ENCODE measurements at places on chromosomes 2 and 18.

- DNase-seq = no peak
Measured at GRCh38 chr2:202945497-202945896, 33.4 kb downstream of the CARF start.

DNA sequence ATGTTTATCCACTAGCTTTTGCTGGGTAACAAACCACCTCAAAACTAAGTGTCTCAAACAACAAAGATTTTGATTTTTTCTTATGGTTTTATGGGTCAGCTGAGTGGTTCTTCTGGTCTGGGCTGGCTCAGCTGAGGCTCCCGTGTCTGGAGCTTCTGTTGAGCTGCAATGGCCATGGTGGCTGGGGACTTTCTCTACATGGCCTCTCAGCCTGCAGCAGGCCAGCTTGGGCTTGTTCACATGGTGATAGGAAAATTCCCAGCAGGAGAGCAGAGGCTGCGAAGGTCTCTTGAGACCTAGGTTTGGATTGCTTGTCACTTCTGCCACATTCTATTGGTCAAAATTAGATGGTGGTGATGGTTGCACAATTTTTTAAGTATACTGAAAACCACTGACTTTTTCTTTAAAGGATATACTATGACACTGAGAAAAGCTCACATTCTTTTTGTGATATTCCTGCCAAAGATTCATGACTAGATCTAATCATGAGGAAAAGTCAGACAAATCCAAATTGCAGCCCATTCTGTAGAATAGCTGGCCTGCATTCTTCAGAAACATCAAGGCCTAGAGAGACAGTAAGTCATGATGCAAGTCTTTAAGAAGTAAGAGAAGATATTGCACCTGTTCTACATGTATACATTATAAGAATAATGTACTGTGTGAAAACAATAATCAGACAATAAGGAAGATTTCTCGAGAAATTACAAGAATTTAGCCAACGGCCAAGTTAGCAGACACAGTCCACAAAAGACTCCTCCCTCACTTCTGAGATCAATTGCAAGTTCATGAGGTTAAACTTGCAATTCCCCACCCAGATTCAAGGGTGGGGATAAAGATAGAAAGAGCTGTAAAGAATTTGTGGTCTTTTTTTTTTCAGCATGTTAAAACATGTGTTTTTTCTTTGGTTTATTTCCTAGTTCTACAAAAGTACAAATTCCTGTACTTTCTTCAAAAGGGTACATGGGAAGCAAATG, 35.0 kb upstream of the IL1R2 start:
- no peak for DNase-seq

- no peak for DNase-seq
Measured at GRCh38 chr2:215601990-215602721, 166.3 kb upstream of the FN1 start.

DNA sequence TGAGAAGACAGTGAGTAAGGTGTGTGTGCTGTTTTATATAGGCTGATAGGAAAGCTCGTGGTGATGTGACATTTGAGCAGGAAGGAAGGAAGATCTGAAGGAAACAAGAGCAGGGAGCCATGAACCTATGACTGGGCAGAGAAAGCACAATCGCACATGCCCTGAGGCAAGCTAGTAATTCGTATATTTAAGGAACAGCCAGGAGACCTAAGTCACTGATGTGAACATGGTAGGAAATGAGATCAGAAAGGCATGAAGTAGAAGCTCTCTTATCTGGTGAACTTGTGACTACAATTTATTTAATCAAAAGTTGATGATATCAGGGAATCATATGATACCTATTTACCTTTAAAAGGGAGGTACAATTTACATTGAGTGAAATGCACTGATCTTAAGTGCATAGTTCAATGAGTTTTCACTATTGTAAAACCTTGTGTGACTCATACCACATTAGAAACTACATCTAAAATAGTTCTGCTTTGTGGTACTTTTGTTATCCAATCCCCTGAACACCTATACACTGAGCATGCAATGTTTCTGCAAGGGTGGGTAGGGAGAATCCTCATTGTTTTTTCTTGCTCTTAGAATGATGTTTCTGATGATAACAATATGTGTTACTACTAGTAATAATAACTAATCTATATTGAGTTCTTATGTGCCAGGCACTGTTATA, 67.5 kb downstream of the GALNT13 start:
- DNase-seq = no peak

DNA sequence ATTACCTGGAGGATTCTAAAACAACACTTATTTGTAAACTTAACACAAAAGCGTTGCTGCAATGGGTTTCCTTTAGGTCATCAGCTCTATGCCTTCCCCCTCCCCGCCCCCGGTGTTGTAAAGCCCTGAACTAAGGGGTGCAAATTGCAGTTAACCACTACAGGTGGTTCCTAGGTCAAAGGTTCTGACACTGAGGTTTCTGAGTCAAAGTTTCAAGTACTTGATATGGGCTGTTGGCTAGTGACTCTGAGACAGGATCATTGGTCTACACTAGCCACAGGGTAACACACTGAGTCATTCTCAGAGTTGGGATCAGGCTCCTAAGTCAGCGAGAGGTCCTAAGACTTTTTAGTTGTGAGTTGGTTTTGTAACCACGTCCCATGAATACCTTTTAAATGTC, 15.4 kb downstream of the IL1B start:
- DNase-seq = no peak

DNA sequence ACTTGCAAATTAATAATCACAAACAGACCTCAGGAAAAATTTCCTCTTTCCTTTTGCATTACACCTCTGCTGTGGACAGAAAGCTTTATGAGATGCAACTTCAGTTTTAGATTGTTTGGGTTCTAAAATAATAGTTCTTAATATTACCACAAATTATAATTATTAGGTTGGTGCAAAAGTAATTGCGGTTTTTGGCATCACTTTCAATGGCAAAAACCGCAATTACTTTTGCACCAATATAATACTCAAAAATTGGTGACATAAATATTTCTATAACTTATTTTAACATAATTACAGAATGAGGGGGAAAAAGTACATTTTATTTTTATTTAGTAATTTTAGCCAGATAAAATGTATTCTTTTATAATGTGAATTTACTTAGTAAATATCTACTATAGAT, 804.4 kb upstream of the FAM98A start:
- DNase-seq = no peak

GRCh38 chr18:29821544-29821943, 1221.0 kb downstream of the DSC3 start:
- no peak for DNase-seq

GRCh38 chr2:59706729-59707128, 846.7 kb downstream of the BCL11A start:
- no peak for DNase-seq

DNA sequence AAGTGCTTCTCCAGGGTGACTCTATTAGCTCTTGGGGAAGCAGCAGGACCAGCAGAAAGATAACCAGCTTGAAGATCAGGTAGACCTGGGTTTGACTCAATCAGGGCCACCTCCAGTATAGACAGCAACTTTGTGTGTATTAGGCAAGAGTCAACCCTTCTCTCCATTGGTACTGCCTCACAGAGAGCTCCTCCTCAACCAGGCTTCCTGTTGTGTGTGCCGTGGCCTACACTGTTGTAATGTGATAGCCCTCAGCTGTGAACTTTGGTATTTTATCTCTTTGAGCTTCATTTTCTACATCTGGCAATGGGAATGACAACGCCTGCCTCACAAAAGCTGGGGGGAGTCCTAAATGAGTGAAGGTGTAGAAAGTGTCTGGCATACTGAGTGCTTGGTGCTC, 17.0 kb upstream of the MAP3K20 start:
- no peak for DNase-seq

DNA sequence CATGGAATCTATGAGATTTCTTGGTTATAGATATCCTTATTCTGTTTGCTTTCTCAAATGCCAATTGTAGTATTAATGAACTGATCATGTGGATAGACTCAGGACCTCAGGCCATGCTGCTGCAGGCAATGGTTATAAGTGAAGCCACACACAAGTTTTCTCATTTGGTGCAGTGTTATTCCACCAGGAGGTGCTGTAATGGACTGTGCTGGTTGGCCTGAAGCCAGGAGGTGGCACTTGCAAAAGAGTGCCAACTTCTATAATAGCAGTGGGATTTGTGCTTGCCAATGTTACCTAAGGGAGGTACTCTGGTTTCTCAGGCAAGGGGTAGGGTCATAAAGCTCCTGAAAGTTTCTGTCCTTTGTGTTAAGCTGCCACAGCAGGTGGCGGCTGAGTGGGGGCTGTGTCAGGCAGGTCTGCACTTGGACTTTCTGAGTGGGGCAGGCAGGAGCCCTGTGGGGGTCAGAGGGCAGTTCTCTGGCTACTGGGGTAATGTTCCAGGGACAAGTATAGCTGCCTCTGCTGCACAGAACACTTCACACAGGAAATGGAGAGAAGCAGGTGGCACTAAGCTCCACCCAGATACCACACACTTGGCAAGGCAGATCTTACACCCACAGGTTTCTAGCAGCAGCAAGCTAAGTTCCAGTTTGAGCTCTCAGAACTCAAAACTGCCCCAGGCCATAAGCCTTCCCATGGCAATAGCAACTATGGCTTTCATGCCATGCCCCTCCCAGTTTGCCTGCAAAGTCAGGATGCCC, 352.6 kb upstream of the CWC22 start:
- no peak for DNase-seq

GRCh38 chr18:2522112-2522511, 49.2 kb downstream of the METTL4 start:
- DNase-seq = no peak

- DNase-seq = no peak
Measured at GRCh38 chr18:74519320-74520095, 14.8 kb upstream of the CNDP1 start.

DNA sequence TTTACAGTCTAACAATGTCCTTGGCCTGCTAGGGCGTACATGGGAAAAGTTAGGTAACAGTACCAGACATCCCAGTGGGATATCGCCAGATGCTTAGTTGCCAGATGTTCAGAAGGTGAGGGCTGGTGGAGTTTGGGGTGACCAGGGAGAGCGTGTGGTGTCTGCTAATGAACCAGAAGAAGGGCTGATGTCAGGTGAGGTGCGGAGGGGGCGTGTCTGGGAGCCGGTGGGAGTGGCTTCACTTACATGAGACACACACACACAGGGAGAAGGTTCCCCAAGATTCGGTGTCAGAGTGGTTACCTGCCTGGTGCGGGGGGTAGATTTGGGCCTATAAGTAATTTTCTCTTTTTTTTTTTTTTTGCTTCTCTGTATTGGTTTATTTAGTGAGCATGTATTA, 12.2 kb downstream of the RAB31 start:
- no peak for DNase-seq

GRCh38 chr2:113216321-113216720, 42.5 kb downstream of the PSD4 start:
- no peak for DNase-seq

- DNase-seq = peak; percentile 25
Measured at GRCh38 chr2:159035790-159036411, 67.5 kb downstream of the TANC1 start.

DNA sequence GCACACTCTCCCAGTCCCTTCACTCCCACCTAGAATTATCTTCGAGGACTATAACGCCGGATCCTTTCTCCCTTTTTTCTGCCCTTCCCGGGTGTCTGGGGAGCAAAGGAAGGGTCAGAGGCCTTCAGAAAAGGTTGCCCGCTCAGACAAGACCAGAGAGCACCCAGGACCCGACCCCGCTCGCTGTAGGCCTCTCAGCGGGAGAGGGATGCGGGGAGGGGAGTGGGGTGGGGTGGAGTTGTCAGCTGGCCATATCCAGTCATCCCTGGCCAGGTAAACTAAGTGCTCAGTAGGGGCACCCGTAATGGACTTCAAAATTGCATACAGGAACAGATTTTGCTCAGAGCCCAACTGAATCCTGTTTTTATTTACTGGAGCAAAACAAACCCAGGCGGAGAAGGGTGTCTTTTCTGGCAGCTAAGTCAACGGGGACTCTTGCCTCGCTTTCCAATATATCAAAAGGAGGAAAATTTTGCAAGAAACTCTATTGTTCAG, 65.0 kb downstream of the NOL4 start:
- peak; percentile 73 for DNase-seq

- DNase-seq = no peak
Measured at GRCh38 chr2:84280873-84281272, 178.2 kb downstream of the SUCLG1 start.

DNA sequence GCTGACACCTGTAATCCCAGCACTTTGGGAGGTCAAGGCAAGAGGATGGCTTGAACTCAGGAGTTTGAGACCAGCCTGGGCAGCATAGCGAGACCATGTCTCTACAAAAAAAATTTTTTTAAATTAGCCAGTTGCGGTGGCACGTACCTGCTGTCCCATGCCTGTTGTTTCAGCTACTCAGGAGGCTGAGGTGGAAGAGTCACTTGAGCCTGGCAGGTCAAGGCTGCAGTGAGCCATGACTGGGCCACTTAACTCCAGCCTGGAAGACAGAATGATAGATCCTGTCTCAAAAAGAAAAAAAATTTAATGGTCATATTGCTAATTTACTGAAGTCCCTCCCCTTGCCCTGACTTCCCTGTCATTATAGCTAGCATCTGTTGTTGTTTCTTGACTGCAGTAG, 112.6 kb downstream of the ARHGAP28 start:
- DNase-seq = no peak

DNA sequence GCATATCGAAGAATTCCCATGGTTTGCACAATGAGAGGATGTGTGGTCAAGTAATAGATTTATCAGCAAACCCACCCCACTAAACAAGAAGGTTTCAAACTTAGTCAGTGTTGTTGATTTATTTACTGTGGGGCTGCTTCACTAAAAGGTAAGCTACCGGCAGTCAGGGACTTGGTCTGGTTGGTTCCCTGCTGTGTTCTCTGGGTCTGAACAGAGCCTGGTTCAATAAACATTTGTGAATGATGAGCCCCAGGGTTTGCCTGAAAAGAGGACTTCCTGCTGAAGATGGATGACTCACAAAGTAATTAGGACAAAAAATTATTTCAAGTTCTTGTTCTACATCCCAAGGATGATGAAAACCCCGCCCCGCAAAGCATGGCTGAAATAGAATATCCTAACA, 108.3 kb downstream of the SPP2 start:
- DNase-seq = no peak

- no peak for DNase-seq
Measured at GRCh38 chr18:71942433-71942832, 601.7 kb downstream of the CBLN2 start.

GRCh38 chr2:164867779-164868397, 26.3 kb upstream of the COBLL1 start:
- DNase-seq = no peak

- no peak for DNase-seq
Measured at GRCh38 chr2:235255693-235256092, 238.2 kb upstream of the AGAP1 start.

DNA sequence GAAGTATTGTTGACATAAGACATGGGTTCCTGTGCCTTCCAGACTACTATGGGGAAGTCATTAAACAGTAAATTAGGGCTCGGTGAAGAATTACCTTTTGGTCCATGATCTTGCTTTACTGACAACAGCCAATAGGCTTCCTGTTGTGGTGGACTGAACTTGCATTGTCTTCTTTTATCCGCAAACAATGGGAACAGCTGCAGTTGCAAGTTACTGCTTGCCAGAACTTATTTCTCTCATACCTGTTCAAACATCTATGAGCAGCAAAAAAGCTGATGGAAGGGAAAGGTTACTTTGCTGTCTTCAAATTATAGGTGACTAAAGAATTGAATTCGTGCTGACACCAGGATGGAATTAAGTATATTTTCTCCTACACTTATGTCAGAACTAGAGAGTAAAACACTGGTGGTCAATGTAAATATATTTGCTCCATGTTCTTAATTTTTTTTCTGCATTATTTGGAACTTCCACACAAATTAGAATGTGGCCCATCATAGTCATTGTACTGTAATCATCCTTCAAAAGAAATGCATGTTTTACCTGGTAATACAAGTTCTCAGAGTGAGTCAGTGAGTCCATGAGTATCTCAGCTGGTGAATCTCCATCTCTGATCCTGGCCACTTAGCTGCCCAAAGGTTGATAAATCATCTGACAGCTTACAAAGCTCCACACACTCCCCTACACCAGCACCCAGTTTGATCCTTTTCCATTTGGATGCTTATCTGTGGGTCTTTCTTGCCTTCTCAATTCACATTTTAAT, 37.3 kb upstream of the RNF152 start:
- DNase-seq = peak; percentile 97
